ENCODE measurements at places on chromosomes 2 and 18.
A peak's percentile ranks its signal among the peaks of the same experiment; 100 is the strongest.

GRCh38 chr18:75211626-75211952 lies 992 bp downstream of the TSHZ1 start:
- no peak for DNase-seq

DNA sequence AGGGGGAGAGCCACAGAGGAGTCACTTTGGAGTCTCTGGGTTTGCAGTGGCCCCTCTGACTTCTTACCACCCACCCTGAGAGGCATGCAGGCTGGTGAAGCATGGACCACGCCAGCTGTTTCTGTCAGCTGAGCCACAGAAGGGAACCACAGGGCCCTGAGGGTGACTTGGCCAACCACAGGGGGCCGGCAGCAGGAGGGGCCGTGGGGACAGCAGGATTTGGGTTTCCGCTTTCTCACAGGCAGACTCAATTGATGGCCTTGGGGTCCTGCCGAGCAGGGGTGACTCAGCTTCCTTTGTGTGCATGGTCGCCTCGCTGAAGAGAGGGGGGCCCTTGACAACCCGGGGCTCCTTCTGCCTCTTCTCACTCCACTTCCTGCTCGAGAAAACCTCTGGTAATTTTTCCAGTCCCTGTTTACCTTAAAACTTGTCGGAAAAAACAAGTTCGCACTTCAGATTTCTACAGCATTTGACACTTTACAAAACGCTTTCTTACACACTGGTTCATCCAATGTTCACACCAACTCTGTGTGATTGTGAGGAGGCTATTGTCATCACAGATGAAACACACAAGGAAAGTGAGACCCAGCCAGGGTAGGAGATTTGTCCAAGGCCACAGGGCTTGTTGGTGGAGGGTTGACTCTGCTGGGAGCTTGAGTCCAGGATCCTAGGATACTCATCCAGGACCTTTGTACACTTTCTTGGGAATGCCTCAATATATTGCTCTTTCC lies 311.2 kb downstream of the LPIN1 start:
- DNase-seq = no peak

DNA sequence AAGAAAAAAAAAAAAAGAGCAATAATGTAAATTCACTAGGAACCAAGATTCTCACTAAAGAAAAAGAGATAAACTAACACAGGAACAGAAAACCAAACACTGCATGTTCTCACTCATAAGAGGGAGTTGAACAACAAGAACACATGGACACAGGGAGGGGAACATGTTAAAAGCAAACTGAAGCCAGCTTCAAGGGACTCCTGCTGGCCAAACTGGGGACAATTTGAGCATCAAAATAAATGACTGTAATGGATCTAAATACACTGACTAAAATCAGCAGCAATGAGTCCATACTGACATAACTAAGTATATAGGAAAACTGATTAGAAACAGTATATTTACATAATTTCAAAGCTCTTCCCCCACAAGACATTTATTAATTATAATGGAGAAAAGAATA lies 73.0 kb downstream of the FARSB start:
- no peak for DNase-seq

GRCh38 chr18:62493033-62493862 lies 29.6 kb upstream of the ZCCHC2 start:
- DNase-seq = no peak

DNA sequence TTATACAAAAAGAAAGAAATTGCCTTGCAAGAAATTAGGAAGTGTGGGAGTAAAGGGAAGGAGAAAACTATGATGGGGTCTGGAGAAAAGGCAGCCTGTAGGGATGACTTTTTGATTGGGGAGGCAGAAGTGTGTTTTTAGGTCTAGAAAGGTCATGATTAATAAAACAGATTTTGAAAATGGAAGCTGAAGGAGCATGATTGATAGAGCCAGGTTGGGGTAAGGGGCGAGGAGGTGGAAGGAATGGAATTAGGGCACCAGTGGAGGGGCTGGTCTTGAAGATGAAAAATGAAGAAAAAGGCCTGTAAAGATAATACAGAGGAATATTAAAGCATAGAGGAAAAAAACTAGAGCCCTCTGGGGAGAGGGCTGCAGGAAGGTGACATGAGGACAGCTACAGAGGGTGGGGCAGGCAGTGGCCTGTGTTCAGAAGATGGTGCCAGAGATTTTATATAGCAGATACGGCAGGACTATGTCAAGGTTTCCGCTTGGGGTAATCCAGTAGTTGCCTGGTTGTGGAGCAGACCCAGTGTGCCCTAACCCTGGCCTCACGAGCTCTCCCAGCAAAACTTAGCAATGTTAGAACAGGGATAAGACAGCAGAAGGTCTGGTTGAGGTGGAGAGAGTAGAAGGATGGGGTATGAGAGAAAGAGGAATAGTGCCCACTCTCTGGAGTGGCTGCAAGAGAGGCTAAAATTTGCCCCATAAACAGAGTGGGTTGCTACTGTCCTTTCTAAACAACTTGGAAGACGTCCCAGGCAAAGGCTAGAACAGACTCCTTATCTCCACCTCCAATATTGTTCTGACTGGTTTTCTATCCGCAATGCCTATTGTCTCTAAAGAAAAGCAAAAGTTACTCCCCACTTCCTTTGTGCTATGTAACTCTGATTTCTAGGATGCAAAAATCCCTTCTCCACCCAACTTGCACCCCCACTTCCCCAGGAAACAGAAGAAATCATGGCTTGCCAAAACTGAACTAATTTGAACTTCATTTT lies 287.3 kb downstream of the AGPS start:
- no peak for DNase-seq

DNA sequence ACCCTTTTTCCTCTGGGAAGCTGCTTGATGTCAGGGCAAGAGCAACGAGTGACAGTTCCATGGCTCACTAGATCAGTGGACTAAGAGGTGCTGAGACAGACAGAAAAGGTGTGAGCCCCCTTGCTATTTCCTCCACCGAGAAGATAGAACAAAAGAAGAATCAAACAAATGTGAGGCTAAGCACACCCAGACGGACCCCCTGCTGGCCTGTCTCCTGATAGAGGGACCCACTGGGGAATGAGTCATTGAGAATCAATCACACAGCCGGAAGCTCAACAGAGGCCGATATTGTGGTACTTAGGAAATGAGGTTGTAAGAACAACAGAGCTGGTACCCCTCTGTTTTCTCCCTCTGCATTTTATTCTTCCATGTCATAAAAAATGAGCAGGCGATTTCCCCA lies 89.8 kb upstream of the TEX51 start:
- DNase-seq = peak; percentile 8

DNA sequence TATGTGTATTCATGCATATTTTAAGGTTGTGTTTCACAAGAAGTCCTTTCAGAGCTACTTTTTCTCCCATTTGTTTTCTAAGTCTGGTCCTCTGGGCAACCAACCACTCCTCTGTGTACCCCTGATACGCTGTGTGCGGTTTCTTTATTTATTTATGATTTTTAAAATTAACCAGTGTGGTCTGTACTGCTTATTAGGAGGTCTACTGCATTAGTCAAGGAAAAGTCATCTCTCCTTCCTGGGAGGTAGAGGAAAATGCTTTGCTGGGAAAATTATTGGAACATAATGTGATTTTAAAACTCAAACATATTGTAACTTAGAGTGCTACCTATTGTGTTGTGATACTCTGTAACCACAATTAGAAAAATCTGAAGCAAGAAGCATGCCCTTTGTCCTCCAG lies 1404.3 kb downstream of the SUCLG1 start:
- DNase-seq = no peak

- DNase-seq = no peak
Observed at GRCh38 chr2:45345331-45346234, 265.5 kb downstream of the SRBD1 start.

- DNase-seq = no peak
Observed at GRCh38 chr2:203802342-203803052, 65.1 kb upstream of the CTLA4 start.

GRCh38 chr2:20599861-20600461 lies 50.9 kb downstream of the HS1BP3 start:
- no peak for DNase-seq

GRCh38 chr18:63994783-63995399 lies 25.0 kb downstream of the SERPINB8 start:
- DNase-seq = peak; percentile 34

DNA sequence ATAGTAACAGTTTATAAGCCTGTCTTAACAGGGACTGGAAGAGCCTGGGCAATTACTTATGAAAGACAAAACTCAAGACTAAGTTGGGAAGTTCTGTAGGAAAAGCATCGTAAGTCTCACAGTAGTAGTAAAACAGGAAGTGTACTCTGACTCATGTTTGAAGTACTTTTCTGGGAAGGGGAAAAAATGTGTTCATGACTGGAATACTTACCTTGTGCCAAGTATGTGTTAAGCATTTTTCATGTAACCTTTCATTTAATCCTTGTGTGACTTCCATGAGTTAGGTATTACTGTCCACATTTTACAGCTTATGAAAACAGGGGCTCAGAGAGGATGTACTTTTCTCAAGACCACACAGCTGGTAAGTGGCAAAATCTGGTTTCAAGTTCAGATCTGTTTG lies 13.7 kb upstream of the SKOR2 start:
- no peak for DNase-seq

DNA sequence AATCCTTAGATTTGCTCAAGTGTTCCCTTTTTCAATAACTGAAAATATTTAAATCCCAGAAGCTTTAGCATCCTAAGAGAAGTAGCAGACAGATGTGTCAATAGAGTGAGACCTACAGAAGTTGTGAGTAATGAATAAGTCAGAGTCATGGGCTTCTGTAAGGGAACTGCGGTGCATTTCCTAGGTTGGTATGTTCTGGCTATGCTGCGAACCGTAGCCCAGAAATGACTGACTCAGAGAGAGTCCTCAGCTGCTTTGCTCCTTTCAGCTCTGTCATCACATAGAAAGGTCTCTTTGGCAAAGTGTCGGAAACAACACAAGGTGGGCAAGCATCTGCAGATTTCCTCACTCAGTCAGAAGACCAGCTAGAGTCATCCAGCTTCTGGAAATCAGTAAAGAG lies 297.1 kb downstream of the ARHGAP15 start:
- no peak for DNase-seq

DNA sequence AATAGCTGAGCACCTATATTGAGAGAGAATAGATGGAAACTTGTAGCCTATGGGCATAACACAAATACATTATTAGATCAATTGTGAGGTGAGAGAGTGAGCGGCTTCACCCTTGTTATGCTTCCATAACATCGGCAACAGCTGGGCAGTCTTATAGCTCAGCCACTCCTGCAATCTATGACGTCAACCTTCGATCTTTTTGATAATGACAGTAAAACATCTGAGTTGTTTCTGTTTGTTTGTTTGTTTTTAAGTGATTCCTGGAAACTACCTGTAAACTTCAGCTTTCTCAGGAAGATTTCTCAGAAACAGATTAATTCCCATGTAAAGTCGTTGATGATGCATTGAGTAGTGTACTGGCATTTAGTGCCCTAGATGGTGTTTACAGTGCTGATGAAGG lies 90.0 kb downstream of the DSEL start:
- DNase-seq = no peak

GRCh38 chr18:34707670-34708069 lies 2.4 kb upstream of the DTNA start:
- peak; percentile 67 for DNase-seq
